NCI-H526 treated with DMSO at 0.1 percent for 48 hours (cell line): ENCODE measurements at places on chromosomes 5 and 9.

DNA sequence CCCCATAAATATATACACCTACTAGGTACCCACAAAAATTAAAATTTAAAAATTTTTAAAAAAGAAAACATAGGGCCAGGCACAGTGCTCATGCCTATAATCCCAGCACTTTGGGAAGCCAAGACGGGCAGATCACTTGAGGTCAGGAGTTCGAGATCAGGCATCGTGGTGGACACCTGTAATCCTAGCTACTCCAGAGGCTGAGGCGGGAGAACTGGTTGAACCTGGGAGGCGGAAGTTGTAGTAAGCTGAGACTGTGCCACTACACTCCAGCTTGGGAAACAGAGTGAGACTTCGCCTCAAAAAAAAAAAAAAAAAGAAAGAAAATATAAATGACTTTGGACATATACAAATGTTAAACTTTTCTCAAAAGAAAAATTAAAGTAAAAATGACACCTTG is 33.3 kb upstream of the RNF38 start:
- DNase-seq = no peak

- DNase-seq = no peak
These were observed at the start of gene BARHL1 for GRCh38 chr9:132582276-132582785. Gene BARHL1 (plus strand): TSS chr9:132582606. CDS start chr9:132582798, 192 bp downstream.

DNA sequence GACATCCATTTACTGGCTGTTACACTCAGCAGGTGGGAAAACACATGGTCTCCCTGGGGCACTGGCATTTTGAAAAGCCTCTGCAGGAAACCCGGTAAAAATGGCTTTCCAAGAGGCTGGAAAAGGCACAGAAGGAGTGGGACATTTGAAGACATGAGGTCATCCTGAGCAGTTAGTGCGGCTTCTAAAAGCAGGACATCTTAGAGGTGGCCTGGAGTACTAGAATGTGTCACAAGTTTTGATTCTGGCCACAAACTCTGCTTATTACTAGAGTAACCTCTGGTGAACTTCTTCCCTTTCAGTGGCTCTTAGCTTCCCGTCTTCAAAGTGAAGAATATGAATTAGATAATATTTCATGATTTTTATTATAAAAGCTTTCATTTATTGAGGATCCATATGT is 423.0 kb upstream of the BRINP1 start:
- DNase-seq = no peak

DNA sequence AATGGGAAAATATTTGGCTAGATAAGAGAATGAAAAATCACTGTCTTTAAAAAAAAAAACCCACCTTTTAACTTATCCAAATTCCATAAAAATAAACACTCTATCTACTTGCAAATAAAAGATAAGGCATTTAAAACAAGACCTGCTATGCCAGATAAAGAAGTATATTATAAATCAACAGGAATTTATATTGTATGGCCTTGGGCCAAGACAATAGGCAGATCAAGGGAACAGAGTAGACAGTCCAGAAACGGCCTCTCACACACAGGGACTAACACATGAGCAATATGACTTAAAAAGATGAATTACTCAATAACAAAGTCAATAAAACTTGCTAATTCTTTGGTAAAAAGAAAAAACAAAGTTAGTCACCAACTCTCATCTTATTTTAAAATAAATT is 34.7 kb upstream of the ICE1 start:
- DNase-seq = no peak

DNA sequence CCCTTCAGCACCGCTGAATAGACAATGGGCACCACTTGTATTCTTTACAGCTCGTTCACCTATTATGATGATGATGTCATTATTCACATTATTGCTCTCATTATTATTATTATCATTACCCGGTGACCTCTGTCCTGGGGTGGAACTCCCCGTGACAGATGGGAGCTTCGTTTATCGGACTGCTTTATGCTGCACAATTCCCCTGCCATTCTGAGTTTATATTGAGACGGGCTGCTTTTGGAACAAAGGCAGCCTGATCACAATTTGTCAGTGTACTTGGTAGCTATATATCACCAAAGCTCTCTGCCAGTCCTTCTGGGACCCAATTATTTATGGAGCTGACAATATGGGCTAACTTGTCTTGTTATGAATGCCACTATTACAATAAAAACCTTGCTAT is 1145.6 kb upstream of the WWC1 start:
- no peak for DNase-seq

DNA sequence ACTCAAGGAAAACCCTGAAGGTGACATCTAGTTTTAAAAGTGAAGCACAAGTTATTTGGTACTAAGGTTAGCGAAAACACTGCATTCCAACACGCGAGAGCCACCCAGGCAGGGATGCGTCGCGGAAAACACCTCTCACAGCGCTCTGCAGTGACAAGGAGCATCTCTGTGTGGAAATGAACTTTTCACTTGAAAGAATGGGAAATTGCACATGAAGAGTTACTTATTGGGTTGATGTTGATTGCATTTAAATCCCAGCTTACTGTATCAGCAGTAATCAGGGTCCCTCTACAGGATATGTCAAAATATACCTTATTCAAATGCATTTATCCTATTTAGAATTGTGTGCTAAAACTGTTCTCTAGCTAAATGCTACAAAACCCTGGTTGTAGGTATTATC is 144.4 kb downstream of the BNC2 start:
- DNase-seq = peak; percentile 73

GRCh38 chr9:134627417-134628353 is 13.9 kb upstream of the COL5A1 start:
- DNase-seq = no peak

DNA sequence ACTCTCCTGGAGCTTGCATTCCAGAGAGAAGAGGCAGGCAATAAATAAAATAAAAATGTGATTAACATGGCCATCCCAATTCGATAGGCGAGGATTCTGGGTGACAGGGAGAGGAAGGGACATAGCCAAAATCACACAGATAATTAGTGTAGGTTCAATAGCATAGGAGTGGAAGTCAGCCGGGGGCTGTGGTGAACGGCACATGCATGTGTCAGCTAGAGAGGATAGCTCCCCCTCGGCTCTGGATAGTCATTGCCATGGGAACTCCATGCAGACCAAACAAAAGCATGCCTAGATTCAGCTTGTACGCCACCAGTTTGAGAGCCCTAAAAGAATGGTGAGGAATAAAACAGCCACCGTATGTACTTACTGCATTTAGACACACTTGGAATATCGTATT is 223.5 kb downstream of the GRIA1 start:
- no peak for DNase-seq

GRCh38 chr9:126393876-126394275 is 67.2 kb downstream of the MVB12B start:
- no peak for DNase-seq

- DNase-seq = no peak
These were observed 22.2 kb downstream of the ITGA1 start for GRCh38 chr5:52809884-52810283.

DNA sequence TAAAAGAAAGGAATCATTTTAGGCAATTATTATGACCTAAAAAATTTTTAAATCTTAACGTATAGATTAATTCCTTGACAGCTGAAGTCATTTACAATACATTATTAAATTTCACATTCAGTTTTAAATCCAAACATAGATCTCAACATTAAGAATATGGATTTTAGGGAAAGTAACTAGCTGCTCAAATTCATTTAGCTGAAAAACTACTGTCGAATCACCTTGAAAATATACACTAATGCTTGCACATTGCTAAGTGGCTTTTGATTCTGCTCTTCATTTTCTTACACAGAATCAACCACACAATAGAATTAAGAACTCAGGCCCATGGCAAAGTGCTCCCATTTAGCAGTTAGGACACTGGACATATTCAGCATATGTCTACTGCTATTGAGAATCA is 454.2 kb downstream of the RAB3C start:
- DNase-seq = no peak

- DNase-seq = no peak
These were observed 191.1 kb downstream of the EBF1 start for GRCh38 chr5:158908425-158909220.

- DNase-seq = no peak
These were observed 175.0 kb downstream of the SSBP2 start for GRCh38 chr5:81575924-81576323.

GRCh38 chr9:30670805-30671562 is 1713.5 kb upstream of the ACO1 start:
- no peak for DNase-seq

- no peak for DNase-seq
These were observed 68.5 kb downstream of the LMX1B start for GRCh38 chr9:126682113-126682810.

GRCh38 chr9:3628239-3628638 is 102.4 kb upstream of the RFX3 start:
- DNase-seq = no peak

DNA sequence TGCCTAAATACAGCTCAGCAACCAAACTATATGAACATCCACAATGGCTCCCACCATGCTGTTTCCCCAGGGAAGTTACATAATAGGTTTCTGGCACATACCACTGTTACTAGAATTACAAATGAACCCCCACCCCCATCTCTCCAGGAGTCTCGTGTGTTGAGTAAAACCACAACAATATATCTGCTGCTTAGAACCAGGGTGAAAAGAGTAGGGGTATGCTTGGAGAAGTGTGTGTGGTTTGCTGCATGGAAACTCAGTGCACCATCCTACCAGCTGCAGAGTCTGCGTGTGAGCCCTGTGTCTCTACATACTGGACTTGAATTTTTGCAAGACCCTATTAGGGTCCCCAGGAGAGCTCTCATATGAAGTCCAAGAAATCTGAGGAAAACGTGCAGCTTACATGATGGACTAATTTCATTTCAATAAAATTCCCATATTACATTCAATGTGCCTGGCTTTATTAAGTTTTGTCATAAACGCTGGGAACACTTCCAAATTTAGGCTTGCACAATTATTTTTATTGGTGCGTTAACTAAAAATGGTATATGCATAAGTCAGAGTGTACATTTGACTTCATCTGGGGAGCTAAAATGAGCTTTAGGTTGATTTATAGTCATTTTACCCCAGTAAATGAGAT is 104.5 kb upstream of the NFIB start:
- DNase-seq = no peak

DNA sequence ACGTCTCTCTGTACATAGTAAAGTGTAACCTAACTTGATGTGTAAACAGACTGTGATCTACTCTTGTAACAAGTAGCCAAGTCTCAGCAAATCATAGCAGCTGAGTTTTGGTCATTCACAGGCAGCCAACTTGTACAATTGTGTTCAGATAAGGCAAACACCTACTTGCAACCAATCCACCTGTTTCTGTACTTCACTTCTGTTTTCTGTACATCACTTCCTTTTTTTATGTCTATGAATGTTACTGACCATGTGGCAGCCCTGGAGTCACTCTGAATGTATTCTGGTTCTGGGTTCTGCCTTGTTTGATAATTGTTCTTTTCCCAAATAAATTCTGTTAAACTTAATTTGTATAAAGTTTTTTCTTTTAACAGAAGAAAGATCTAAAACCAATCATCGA is 26.0 kb downstream of the RLN2 start:
- no peak for DNase-seq

- peak; percentile 45 for DNase-seq
These were observed 9.4 kb downstream of the GLIS3 start for GRCh38 chr9:4290427-4290837.

DNA sequence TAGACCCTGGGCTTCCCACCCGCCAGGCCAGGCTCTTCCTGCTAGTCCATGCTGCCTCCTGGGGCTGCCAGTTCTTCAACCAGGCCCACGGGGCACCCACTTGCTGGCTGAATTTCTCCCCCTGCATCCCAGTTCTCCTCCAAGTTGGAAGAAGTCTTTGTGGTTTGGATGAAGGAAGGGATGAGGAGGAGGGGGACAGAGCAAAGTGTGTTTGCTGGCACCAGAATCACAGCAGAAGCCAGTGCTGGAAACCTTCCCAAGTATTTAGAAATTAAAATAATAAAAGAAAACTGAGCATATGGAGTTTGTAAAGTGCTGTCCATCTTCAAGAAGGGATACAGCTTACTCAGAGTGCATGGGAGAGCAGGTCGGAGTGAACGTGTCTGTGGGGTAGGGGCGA is 19.4 kb upstream of the UNC5A start:
- no peak for DNase-seq

DNA sequence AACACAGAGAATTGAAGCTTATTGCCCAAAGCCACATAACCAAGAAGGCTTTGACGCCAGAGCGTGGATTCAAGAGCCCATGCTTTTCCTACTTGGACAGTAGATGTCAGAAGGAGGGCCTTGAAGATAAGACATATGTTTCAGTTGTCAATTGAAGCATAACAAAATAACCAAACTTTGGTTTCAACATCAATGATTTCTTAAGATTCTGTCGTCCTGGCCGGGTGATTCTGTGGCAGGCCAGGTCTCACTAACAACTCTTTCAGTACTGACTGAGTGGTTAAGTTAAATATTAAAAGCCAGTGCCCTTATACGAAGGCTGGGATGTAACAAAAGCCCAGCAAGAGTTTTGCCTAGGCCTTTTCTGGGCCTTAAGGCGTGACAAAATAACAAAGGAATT is 94.0 kb downstream of the RCL1 start:
- no peak for DNase-seq

DNA sequence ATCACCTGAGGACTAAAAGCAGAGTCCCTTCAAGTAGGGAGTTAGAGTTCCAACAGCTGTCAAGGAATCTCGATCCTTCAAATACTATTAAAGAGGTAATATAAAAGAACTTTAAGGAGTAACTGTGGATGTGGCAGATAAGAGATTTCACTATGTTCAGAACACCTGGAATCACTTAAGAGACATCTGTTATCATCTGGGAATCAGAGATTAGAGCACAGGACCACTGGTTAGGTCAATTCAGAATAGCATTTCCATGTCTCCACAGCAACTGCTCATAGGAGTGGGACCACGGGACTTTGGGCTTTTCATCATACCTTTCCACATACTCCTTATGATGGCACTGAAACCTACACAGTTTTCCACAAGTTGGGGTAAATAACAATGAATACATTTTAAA is 216.6 kb downstream of the DENND1A start:
- no peak for DNase-seq

DNA sequence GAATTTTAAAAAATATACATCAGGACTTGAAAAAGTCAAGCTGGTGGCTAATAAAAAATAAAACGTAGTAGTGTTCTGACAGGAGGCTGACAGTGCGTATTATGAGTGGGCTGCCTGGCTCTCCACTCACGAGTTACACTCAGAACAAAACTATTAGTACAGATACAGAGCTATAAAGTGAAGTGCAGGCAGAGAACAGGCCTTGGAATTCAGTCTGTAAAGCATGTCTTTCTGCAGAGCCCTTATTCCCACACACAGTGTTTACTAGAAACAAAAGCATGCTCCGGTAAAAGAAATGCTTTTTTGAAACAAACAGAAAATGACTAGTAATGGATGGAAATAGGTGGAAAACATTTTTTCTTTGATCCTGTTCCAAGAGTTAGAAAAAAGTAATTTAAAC is 334.7 kb downstream of the DIRAS2 start:
- DNase-seq = no peak

DNA sequence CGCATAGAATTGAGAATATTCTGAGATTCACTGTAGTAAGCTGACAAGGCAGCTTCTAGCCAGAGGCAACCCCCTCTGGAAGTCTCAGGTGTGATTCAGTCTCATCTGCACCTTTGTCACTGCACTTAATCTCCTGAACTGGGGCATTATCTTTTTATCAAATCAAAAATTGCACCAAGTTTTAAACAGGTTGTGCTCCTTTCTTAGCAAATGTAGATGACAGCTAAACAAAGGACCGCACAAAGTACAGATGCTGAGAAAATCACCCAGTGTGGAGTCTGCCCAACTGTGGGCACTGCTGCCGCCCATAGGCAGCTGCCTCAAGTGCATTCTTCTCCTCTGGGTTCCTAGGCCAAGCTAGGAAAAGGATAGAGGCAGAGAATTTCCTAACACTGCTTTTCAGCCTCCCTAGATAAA is 51.1 kb downstream of the STARD4 start:
- DNase-seq = no peak

GRCh38 chr5:159101685-159102084 is 2.0 kb upstream of the EBF1 start:
- DNase-seq = no peak

- DNase-seq = no peak
These were observed 88.8 kb upstream of the DMRT1 start for GRCh38 chr9:752681-753200.
